GM19239 (cell line): ENCODE measurements at places on chromosomes 12 and 14.

DNA sequence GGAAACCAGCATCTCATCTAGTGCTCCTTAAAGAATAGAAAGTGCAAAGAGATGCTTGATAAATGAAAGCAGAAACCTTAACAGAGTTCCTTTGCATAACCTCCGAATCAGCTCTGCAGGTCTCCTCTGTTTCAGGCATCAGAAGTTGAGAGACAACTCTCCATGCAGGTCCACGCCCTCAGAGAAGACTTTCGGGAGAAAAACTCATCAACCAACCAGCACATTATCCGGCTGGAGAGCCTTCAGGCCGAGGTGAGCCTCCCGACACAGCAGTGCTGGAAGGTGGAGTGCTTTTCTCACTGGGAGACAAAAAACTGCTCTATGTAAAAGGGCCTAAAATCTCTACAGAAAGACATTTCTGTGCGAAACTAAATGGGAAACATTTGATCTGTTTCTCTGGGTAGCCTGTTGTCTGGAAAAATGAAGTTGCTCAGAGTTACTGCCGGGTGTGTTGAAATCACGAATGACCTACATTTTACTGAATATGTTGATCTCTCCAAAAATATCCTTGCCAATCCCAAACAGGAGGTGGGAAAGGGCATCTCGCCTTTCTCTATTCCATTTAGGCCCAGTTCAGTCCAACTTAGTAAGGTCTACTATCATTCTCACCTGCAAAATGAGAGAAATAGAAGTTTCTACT, 54.9 kb downstream of the RAB35 start:
- no peak for DNase-seq

DNA sequence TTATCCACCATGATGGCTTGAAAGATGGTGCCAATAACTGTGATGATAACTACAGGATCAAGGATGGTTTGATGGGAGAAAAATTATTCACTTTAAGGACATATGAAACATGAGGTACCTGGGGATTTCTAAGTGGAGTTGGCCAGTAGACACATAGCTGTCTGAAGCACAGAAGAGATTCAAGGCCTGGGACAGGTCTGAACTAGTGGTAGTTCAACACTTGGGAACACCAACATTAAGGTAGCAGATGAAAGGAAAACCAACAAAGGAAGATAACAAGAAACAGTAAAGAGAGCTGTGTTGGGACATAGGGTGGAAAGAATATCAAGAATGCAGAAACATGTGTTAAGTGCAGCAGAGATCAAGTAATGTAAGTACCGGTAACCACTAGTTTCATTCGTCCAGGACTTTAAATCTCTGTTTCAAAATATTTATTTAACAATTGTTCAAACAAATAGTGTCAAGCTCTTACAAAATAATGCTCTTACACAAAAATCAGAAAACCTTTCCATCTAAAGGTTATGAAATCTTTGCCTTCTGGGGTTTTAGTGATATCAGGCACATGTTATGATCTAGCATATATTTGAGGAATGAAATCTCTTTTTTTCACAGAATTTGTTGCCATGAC, 104.7 kb downstream of the ST8SIA1 start:
- DNase-seq = no peak

DNA sequence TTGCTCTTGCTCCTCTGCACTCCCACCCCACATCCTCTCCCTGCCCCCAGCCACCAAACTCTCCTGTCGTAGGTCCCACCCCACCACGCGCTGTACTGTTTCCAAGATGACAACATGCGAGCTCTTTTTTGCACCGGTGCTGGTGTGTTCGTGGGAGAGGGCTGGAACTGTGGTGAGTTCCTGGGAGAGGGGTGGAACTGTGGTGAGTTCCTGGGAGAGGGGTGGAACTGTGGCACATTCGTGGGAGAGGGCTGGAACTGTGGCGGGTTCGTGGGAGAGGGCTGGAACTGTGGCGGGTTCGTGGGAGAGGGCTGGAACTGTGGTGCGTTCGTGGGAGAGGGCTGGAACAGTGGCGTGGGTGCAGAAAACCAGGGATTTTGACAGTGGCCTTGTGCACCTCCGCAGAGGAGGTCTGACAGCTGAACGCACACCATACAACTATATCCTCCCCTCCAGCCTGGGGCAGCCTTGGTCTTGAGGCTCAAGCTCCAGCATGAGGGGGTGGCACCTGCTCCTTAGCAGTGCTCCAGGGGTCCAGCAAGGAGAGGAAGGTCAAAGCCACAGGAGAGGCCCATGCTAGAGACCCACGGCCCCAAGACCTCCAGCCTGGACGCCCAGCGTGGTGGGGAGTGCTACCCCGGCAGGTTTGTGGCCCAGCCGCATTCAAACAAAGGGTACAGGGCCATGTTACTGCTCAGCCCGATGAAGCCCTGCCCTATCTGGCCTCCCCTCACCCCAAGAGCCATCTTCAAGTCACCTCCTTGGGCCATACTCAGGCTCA, 50.1 kb downstream of the ACTN1 start:
- no peak for DNase-seq

DNA sequence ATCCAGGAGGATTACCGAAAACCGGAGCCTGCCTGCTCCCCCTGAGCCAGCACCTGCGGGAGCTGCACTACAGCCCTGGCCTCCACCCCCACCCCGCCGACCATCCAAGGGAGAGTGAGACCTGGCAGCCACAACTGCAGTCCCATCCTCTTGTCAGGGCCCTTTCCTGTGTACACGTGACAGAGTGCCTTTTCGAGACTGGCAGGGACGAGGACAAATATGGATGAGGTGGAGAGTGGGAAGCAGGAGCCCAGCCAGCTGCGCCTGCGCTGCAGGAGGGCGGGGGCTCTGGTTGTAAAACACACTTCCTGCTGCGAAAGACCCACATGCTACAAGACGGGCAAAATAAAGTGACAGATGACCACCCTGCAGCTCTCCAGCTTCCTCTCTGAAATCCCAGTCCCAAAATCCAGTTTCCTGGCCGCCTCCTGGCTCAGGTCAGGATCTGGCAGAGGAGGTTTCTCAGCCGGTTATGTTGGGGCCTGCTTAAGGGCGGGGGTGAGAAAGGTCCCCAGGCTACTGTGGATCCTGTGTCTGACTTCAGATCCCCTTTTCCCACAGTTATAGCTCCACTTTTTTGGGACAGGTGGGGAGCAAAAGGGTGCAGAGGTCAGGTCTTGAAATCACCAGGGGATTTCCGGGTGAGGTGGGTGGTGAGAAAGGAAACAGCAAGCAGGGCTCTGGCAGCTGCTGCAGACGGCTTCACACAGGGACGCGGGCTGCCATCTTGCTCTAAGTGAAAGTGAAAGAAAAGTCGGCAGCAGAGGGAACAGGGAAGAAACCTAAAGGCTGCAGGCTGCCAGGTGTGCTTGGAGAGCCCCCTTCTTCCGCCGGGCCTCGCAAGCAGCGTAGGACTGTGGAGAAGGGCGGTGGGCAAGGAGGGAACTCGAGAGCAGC, at the start of gene TAPBPL:
Gene TAPBPL, plus strand, starts transcription at position 695 of the 897 bp plus-strand sequence. CDS start 207 bp downstream, outside the sequence.
- peak; percentile 76 for DNase-seq

- DNase-seq = no peak
Measured at GRCh38 chr12:96249196-96250118, 55.3 kb downstream of the ELK3 start.
